GDM1 (cell line): ENCODE measurements at places on chromosomes 12 and 14.

DNA sequence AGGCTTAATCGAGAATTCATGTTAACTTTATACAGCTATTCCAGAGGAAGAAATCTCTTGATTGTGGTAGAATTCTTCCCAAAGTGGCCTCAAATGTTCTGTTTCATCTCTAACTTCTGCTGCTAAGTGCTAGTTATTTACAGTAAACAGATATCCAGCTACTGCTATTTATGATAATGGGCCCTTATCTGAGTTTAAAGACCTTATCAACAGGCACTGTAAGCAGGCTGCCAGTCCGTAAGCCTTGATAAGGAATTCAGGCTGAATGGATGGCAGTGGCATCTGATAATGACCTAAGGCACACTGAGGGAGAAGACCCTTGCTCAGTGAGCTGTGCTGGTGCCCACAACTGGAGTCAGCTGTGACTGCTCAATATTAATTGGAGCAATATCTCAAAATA is 59.0 kb downstream of the PAX9 start:
- no peak for DNase-seq

- DNase-seq = no peak
These were observed 19.6 kb upstream of the CHGA start for GRCh38 chr14:92903359-92903758.

DNA sequence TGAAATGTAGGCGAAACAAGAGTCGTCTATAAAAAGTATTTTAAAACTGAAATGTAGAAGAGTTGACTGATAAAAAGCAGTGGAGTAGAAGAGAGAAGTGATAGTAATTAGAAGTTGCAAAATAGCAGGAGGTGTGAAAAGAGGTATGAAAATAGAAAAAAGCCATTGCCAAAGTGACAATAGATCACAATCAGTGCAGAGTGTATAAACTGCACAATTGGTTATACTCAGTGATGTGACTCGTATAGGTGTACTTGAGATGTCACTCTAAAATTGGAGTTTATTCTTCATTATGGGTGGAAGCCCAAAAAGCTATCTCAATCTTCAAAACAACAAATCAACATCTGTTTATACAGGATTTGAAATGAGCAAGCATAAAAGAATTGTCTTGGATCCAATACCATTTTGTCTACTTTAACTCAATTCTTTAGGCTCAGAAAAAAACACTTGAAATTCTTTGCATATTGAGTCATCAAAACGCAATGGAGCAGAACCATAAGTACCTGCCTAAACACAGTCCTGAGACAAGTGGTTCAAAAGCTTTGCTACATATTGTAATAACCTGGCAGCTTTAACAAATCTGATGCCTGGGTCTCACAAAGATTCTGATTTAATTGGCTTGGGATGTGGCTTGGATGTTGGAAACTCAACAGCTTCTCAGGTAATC is 8.8 kb downstream of the IKBIP start:
- no peak for DNase-seq

DNA sequence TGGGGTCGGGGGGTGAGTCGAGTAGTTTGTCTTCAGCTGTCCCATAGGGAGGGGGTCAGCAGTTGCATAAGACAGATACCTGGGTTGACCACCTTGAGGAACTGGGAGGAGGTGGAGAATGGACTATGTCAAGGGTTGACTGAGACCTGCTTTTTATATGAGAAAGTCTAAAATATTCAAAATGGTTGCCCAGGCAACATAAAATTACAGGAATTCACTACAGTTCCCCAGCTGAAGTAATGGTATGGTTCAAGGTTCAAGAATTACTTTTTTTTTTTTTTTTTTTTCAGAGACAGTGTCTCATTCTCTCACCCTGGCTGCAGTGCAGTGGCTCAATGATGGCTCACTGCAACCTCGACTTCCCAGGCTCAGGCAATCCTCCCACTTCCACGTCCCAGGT is 5.1 kb upstream of the TCHP start:
- DNase-seq = no peak
